Right lung (tissue), 10 donors: ENCODE measurements at places on chromosomes 1 and 21. TPM values are rescaled to one million over a fixed set of nuclear protein-coding genes. Genes with fewer than 3 reads are reported as not detected.

The PRAMEF12 gene
- not detected for polyA plus RNA-seq

The ARMH1 gene
- polyA plus RNA-seq: 7.7 TPM

The GSTM3 gene
- 101 TPM for polyA plus RNA-seq

The PGD gene
- 134 TPM for polyA plus RNA-seq

The IQGAP3 gene
- 16.4 TPM for polyA plus RNA-seq

The DIRAS3 gene
- 3.0 TPM for polyA plus RNA-seq

The RPL11 gene
- polyA plus RNA-seq: 2,785 TPM

The UTP25 gene
- 10.9 TPM for polyA plus RNA-seq

The S100A6 gene
- polyA plus RNA-seq: 140 TPM

GRCh38 chr1:6367381-6368012 is 26.1 kb downstream of the ACOT7 start:
- DNase-seq: no peak

DNA sequence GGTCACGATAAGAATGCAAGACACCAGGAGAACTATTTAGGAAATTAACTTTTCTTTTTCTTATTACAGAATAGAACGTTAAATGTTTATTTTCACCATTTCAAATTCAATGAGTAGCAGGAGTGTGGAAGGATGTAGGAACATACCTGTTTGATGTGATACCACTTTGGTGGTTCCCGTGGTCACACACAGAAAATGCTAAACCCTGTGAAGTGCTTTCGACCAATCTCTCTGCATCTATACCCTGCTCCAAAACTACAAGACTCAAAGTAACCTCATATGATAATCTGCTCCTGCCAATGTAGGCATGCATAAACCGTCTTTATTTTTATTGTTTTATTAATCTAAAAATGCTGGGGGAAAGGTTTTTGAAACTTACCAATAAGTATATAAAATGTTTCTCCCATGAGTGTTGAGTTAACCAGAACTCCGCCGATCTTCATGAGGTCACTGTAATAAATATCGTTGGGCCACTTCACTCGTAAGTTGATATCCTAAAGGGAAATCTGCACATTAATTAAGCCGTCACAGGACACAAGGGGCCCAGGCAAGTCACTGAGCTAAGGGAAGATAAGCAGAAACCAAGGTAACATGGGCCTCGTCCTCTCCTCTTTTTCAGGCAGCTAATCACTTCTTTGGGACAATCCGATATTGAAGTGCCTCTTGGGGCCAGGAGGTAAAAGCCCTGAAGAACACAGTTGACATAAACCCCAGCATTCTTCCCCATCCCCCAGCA is 60.6 kb downstream of the SIM2 start:
- no peak for DNase-seq

- no peak for DNase-seq
Measured at GRCh38 chr1:7425229-7425628, 345.9 kb upstream of the VAMP3 start.

DNA sequence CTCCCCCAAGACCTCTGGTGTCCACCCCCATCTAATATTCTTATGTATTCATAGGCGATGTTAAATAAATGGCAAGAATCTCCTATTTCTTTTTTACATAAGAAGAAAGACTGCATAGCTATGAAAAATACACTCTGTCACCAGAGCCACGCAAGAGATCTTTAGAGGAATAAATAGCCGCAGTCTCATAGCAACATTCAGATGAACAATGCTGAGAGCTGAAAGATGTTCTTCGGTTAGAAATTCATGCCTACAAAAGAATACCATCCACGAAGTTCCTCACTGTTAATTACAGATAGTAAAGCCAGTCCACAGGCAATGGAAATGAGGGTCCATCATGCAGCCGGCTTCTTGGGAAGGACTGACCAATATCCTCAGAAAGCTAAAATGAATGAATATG is 76.0 kb upstream of the SOD1 start:
- no peak for DNase-seq

- DNase-seq: no peak
Measured at GRCh38 chr1:236677641-236678235, 8.6 kb upstream of the ACTN2 start.

DNA sequence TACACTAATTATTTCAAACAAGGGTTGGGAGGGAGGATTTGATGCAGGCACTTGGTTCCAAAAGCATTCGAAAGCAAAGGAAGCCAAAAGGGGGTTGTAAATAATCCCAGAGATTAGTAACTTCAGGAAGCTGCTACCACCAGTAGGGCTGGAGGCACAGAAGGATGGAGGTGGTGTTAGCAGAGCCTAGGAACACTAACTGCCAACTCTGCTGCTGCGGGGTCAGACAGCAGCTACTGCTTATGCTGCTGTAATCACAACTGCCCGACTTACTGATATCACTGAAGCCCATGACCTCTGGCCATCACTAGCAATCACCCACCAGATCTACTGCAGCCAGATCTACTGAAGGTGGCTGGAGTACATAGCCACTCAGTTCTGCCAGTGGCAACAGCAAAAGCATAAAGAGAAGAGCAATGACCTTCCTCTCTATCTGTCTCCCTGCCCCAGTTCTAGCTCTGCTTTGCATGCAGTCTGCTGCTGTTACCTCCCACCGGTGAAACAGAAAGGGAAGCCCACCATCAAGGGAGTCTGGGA is 408.5 kb downstream of the PLPP3 start:
- no peak for DNase-seq

DNA sequence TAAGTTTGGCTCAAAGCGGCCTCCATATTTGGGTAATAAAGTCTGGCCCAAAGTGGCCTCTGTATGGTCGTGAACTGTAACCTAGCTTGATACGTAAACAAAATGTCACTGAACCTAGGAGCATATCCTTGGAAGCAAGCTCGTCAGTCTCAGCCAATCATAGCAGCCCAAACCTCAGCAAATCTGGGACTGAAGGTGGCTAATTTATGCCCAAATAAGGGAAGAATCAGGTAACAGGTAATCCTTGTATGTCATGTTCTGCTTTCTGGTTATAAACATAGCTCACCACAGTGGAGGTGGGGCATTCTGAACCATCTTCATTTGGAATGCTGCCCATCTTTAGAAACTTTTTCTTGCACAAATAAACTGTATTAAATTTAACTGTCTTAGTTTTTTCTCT is 281.1 kb downstream of the TTLL7 start:
- DNase-seq: no peak

DNA sequence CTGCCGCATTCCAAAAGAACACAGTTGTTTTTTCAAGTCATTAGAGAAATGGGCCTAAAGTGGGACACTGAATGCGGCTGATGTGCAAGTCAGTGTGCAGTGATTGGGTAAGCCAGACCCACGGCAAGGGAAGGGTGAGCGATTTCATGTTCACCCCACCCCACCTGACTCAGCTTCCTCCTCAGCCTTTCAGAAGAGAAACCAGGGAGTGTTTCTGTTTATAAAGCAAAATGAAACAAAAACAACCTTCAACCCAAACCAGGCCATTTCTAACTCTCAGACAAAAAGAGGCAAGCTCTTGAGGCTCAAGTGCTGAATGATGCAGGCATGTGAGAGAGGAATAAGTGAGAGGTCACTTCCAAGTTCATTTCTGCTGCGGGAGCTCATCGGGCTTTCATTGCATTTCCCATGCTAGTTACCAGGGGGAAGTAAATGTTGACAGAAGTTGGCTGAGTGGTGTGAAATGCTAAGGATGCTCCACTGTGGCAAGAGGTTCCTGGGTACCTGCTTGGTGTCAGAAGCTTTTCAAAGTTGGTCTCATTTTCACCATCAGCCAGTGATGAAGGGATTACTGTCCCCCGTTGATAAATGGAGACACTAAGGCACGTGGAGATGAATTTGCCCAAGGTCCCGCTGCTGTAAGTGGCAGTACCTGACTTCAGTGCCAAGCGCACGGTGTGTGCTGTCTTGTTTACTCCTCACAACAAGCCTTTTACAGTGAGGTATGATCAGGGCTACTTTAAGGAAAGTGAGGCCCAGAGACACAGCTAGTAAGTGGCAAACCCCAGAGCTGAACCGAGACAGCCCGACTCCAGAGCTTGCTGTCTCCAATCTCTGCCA is 29.1 kb downstream of the STPG1 start:
- DNase-seq: no peak

- no peak for DNase-seq
Measured at GRCh38 chr1:200646515-200646914, 23.2 kb downstream of the DDX59 start.

DNA sequence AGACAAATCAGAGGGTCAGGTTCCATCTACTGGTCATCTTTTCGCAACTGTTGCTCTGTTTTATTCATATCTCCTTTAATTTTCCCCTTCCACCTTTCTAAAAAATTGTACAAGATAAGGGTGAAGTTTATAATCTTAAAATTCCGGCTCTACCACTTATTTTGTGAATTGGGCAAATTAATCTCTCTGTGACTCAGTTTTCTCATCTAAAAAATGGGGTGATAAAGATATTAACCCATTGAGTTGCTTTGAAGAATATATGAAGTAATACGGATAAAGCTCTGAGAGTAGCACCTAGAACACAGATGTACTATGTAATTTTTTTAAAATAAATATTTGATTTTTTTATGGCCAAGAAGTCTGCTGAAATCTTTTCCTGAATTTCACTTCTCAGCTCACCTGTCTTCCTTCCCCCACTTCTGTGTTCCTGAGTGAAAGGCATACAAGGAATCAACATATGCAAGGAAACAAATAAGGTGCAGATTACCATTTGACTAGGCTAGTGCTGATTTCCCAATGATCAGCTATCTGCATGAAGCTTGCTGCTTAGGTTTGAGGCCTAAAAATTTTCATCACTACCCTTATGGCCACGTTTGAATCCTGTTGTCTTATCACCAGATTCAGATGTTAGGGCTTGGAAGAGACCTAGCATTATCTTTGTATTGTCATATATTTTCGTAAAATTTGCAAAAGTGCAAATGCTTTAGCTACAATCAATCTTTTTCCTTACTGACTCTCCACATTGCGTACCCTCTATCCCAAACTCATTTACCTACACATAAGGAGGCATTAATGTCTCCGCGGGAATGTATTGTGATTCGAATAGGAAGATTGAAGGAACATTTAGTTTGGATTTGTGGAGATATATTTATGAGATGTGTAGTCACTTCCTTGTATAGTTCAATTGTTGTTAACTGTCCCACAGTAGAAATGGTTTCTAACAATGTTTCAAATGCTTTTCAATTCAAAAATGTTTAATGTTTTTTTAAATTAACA is 718.3 kb upstream of the PTBP2 start:
- DNase-seq: no peak

DNA sequence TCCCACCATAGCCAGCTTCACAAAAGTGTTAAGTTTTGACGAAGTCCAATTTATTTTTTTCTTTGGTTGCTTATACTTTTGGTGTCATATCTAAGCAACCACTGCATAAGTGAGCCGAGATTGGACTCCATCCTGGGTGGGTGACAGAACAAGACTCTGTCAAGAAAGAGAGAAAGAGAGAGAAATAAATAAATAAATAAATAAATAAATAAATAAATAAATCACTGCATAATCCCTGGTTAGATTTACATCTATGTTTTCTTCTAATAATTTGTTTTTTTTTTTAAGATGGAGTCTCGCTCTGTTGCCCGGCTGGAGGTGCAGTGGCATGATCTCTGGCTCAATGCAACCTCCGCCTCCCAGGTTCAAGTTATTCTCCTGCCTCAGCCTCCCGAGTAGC is 18.3 kb upstream of the ZFYVE9 start:
- no peak for DNase-seq

GRCh38 chr1:3452866-3453175 is 1.6 kb upstream of the ARHGEF16 start:
- no peak for DNase-seq

DNA sequence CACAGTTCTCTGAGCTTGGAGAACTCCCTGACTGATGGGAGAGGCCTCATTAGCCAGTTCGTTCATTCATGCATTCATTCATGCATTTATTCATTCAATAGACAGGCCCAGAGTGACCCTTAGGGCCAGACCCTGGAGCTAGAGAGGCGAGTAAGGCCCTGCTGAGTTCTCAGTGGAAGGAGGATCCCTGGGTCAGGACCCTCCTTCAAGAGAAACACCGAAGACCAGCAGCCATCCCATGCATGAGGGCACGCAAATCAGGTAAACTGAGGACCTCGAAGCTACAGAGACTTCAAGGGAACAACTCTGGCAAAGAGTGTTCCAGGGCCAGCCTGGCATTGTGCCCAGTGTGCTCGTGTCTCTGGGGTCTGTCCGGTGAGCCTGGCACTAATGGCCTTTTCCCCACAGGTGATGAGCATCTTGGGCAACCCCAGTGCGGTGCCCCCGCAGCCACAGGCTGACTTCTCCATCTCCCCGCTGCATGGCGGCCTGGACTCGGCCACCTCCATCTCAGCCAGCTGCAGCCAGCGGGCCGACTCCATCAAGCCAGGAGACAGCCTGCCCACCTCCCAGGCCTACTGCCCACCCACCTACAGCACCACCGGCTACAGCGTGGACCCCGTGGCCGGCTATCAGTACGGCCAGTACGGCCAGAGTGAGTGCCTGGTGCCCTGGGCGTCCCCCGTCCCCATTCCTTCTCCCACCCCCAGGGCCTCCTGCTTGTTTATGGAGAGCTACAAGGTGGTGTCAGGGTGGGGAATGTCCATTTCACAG is 104.8 kb downstream of the PAX7 start:
- no peak for DNase-seq

- DNase-seq: no peak
Measured at GRCh38 chr1:66415866-66416265, 118.1 kb upstream of the SGIP1 start.

DNA sequence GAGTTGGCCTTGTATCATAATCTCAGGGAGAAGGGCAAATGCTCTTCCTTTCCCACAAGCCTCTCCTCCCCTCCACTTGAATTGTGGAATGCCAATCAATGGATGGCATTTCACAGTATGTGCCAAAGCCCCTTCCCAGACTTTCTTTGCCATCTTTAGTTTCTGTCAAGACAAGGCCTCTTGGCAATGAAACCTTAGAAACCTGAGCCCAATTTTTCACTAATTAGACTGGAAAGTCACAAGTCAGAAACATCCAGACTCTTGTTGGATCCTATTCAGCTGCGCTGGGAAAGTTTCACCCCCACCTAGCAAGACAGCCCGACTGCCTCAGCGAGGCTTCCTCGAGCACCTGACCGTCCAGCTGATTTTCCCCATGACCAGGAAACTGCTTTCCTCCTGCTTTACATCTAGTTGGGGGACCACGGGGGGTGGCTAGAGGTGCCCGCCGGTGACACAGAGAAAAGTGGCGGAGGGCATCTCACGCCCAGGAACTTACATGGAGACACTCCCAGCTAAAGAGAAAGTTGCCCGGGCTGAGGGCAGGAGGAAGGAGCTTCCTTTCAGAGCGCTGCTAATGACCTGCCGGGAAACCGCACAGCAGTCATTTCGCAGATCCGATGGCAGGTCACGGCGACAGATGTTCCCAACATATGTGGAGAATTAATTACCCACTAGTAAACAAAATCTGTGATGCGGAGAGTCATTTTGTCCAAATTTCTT is 302.6 kb upstream of the RRP15 start:
- no peak for DNase-seq

- DNase-seq: no peak
Measured at GRCh38 chr1:212229654-212230053, 55.6 kb upstream of the PPP2R5A start.

DNA sequence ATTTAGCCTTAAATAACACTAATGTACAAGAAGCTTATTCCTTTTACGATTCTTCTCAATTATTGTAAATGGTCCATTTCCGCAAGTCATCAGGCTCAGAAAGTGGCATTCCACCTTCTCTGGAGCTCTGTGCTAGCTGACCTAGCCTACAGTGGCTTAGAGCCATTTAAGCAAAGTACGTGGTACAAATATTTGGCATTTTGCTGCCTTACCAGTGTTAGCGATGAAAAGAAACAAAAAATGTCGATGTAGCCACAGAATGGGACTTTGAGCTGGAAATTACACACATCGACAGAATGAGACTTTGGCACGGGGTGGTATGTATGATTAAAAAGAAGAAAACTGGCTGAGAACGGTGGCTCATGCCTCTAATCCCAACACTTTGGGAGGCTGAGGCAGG is 26.1 kb downstream of the OVAAL start:
- no peak for DNase-seq
